ENCODE measurements at places on chromosomes 7 and 10. TPM values are rescaled to one million over a fixed set of nuclear protein-coding genes. Genes with fewer than 3 reads are reported as not detected.
A peak's percentile ranks its signal among the peaks of the same experiment; 100 is the strongest.

- no peak for DNase-seq
Measured at GRCh38 chr10:11610826-11611247, 613 bp downstream of the USP6NL start.

DNA sequence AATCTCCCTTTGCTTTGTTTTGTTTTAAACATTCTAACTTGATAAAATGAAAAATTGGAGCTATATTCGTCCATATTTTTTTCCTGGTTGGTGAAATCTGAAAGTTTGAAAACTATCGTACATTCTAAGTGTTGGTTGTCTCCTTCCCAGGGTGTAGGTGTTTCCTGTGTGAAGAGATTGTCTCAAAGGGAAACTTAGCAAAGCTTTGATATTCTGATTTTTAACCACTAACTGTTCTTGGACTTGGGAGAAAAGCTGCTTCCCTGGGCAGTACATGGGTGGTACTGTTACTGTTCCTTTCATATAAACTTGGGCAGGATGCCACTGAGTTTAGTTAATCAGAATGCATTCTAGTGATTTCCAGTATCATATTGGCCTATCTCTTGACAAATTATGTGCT is 253.5 kb upstream of the LRGUK start:
- DNase-seq: no peak

DNA sequence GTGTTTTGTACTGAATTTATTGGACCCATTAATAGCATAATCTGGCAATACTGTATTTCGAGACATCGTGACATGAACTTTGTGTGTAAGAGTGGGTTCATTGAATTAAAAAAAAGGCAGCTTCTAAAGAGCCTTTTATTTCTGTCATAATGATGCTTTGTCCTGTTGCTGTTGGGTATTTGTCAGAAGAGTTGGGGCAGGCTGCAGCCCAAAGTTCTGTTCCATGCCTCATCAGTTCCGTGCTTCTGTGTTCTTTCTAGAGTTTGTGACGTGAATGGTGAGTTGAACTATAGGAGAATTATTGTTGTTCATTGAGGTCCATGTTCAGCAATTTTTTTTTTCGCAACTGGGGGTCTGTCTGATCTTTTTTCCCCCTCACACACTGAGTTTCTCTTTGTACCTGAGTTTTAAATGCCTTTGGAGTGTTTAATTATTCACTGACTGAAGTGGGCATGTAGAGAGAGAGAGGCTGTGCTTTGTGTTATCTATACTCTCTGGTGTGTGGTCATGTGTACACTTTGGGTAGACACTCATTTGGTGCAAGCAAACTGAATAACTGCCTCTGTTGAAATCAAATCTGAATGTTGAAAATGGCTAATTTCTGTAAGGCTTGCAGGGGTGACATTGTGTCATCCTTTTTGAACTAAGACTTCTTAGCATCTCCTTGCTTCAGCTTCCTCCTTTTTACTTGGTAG is 69.8 kb downstream of the ADD3 start:
- peak; percentile 48 for DNase-seq

DNA sequence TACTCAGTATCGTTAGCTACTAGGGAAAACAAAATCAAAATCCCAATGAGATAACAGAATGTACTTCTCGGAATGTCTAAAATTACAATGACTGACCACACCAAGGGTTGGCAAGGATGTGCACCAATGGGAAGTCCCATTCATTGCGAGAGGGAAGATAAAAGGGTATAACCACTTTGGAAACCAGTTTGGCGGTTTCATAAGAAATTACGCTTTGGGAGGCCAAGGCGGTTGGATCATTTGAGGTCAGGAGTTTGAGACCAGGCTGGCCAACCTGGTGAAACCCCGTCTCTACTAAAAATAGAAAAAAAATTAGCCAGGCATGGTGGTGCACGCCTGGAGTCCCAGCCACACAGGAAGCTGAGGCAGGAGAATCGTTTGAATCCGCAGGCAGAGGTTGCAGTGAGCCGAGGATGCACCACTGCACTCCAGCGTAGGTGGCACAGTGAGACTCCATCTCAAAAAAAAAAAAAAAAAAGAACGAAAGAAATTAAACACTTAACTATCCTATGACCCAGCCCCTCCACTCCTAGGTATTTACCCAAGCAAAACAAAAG is 7.6 kb downstream of the HACD1 start:
- no peak for DNase-seq

DNA sequence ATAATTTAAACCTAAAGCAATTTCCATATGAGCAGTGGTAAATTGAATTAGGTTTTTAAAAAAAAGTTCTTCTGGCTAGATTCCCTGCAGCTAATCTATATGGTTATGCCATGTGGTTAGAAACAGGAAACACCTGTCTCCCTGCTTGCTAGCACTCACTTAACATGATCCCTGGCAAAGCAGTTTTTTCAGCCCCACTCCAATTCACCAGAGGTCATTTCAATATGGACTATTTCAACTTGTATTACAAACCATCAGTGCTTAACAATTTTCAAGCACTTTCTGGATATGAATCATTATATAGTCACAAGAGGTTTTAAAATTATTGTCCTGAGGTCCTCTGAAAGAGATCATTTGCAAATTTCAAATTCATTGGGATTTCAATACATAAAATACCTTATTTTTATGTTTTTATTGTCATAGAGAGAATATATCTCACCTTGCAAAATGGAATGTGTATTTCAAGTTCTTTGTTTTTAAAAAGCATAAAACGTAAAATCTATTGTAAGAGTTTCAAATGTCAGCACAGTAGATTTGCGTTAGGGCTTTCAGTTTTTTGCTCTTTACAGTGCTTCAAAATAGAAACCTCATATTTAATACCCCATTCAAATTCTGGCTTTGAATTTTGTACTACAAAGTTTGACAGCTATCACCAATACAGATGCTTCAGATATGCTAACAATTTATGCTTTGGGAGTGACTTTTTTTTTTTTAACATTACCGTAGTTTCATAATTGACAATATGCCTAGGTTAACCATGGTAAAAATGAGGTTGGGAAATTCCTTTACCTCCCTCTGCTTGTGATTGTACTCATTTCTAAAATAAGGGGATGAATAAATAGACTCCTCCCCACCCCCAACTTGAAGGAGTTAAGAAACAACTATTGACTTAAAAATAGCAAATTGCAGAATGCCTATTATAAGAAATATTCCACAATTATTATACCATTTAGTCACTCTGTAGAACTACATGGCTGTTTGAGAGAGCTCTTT is 117.5 kb upstream of the HGF start:
- peak; percentile 72 for DNase-seq

DNA sequence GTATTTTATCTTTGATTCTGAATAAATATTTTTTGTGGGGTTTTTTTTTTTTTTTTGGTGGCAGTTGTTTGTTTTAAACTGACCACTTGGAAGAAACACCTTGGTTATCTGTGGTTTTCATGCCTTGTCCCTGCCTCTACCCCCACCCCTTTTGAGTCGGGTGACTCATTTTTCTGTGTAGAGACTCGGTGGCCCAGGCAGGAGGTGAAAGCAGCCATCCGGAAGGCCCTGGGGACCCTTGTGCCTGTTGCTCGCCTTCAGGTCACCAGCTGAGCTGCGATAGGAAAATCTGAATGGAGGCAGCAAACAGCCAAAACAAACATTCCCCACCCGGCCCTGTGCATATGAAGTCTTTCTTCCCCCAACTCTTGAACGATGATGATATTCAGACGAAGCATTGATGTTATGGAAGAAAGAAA is 22.8 kb downstream of the CYP17A1 start:
- peak; percentile 32 for DNase-seq

DNA sequence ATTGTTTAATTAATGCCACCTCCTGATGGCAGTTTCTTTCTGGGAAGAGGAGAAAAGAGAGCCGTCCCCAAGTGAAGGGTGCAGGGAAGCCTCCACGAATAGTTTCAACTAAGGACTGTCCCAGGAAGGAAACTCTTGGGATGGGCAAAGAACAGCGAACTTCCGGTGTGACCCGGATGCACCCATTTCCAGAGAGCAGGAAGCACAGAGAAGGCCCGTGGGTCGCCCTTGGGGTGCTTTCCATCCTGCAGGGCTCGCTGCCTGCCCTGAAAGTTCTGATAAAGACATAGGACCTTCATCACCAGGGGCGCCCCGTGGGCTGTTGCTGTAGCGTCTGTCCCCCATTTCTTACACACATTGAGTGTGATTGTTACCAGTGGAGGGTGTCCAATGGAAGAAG is 27.0 kb downstream of the GTF2I start:
- DNase-seq: no peak

GRCh38 chr10:121183236-121183635 is 332.1 kb downstream of the WDR11 start:
- no peak for DNase-seq

DNA sequence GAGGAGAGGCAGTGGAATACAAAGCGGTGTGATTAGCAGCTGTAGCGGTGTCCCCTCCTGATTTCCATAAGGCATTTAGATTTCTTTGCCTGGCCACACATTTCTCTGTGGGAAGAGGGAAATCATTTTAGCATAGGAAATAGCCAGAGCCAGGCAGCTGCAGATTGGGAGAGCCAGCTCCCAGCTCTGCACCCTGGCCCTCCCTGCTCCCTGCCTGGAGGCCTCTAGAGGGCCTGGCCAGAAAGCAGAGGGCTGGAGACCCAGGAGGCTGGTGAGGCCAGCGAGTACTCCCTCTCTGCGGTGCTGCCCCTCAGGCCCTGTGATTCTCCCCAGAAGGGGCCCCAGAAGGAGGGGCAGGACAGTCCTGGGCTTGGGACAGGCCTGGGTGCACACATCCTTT is 85.7 kb downstream of the C10orf105 start:
- DNase-seq: no peak

FAM25G gene
- not detected for total RNA-seq

BAIAP2L1 gene
- total RNA-seq: 2.9 TPM

BLVRA gene
- total RNA-seq: 38.5 TPM

PKD2L1 gene
- total RNA-seq: not detected

CACNA2D1 gene
- total RNA-seq: 40.4 TPM

Measured in LHCN-M2 (cell line).